ENCODE measurements at places on chromosomes 5 and 9.

GRCh38 chr9:92147030-92147851 is 32.0 kb upstream of the SPTLC1 start:
- DNase-seq: no peak

- DNase-seq: no peak
Measured at GRCh38 chr5:108084105-108084504, 297.8 kb downstream of the FBXL17 start.

DNA sequence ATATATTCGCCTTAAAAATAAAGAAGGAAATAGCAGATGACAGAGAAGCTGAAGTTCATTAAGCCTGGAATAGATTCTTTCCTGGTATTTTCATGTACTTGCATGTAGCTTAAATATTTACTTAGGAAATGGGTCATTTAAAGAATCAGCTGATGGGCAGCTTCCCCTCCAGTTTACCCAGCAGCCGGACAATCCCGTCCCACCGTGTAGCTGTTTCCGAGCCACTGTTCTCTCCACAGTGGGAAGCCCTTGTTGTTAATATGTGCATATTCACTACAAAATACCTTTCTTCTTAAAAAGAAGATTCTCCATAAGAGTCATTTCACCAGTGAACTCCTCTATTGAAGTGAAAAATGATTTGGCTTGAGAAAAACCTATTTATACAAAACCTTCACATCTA is 187.0 kb downstream of the FANCC start:
- no peak for DNase-seq

DNA sequence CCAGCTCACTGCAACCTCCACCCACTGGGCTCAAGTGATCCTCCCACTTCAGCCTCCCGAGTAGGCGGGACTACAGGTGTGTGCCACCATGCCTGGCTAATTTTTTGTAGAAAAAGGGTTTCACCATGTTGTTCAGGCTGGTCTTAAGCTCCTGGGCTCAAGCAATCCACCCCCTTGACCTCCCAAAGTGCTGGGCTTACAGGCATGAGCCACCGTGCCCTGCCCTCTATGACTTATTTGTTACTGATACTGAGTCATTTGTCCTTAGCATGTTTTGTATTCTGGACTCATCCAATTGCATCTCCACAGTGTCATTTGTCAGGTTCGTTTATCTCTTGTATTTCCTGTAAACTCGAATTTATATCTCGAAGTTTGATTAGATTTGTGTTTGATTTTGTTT is 2.7 kb upstream of the ITK start:
- DNase-seq: no peak
